ENCODE measurements at places on chromosomes 7 and 10.
A peak's percentile ranks its signal among the peaks of the same experiment; 100 is the strongest.

DNA sequence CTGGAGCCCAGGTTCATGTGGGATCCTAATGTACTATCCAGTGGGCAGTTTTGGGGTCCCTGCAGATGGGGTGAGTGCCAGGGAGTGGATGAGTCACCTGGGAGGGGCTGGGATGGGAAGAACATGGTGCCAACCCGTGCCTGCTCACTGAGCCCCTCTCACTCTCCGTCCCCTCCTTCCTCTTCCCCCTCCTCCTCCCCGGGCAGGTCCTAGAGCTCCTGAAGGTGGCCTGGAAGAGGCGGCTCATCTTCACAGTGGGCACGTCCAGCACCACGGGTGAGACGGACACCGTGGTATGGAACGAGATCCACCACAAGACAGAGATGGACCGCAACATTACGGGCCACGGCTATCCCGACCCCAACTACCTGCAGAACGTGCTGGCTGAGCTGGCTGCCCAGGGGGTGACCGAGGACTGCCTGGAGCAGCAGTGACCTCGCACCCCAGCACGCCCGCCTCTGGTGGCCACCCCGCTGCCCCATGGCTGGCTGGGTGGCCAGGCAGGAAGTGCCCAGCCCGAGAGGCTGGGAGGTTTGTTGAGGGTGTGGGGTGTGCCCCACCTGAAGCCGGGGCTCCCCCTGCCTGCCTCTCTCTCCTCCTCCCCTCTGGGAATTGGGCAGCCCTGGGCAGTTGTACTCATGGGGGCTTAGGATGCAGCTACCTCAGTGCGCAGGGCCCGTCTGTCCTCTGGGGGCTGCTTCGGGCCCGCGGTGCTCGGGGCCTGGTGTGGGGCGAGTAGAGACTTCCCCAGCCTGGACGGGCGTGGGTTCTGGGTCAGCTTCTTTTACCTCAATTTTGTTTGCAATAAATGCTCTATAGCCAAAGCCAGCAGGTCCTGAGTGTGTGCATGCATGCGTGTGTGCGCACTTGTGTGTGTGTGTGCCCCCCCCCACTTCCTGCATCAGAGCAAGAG is 4.9 kb upstream of the UPK3B start:
- H3K4me1 ChIP-seq = peaks cover 2% of the 10 kb centered on the region
- no peaks in the 10 kb centered on the region for H3K27me3 ChIP-seq
- DNase-seq = no peak
- H3K36me3 ChIP-seq = peaks cover 9% of the 10 kb centered on the region
- no peak overlapping the region for H3K27ac ChIP-seq
- H3K4me3 ChIP-seq = no peak overlapping the region

GRCh38 chr7:106110238-106110560 is 1.9 kb downstream of the SYPL1 start:
- peaks cover 14% of the 10 kb centered on the region for H3K27me3 ChIP-seq
- no peak overlapping the region for H3K27ac ChIP-seq
- peak overlapping the region; percentile 6 for H3K4me3 ChIP-seq
- H3K36me3 ChIP-seq = peaks cover 13% of the 10 kb centered on the region
- peaks cover 42% of the 10 kb centered on the region for H3K4me1 ChIP-seq

DNA sequence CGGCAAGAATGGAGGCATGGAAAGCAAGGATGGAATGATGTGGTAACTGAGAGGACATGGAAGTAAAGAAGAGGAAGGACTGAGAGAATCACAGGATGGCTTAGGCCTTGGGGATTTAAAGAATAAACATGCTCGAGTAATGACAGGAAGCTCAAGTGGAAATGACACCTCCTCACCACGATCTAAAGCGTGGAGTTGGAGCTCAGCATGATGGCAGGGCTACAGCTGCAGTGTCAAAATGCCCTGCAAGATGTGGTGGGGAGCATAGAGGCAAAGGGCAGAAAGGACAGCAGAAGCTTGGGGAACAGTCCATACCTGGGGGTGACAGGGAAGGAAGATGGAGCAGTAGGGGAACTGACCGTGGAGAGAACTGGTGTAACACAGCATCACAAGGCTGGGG is 229.5 kb upstream of the PLXNA4 start:
- no peak overlapping the region for H3K4me3 ChIP-seq
- no peak overlapping the region for H3K27ac ChIP-seq
- H3K4me1 ChIP-seq = no peaks in the 10 kb centered on the region
- DNase-seq = no peak
- no peaks in the 10 kb centered on the region for H3K36me3 ChIP-seq
- H3K27me3 ChIP-seq = no peaks in the 10 kb centered on the region

GRCh38 chr7:33287738-33288137 is 158.4 kb downstream of the BBS9 start:
- no peak overlapping the region for H3K27ac ChIP-seq
- no peaks in the 10 kb centered on the region for H3K27me3 ChIP-seq
- H3K4me3 ChIP-seq = no peak overlapping the region
- no peaks in the 10 kb centered on the region for H3K36me3 ChIP-seq
- H3K4me1 ChIP-seq = no peaks in the 10 kb centered on the region

GRCh38 chr10:98980353-98980752 is 255.3 kb downstream of the HPSE2 start:
- H3K36me3 ChIP-seq = no peaks in the 10 kb centered on the region
- no peak overlapping the region for H3K4me3 ChIP-seq
- no peaks in the 10 kb centered on the region for H3K27me3 ChIP-seq
- H3K27ac ChIP-seq = no peak overlapping the region

DNA sequence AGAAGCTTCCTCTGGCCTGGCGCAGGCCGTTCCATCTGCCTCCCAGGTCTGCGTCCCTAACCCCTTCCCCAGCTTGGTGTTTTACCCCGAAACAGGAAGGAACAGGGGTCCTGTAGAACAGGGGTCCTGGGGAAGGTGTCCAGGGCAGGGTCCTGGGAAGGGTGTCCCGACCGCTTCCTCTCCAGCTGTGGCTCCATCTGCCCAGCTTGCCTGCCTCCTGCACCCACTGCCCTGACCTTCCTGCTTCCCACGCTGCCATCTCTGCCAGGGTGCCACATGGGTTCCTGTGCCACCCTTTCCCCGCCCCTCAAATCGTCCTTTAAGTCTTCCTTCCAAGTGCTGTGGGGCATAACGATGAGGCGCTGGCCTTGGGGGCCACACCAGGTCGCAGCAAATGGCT is 32.4 kb downstream of the WDR86 start:
- DNase-seq = no peak
- no peak overlapping the region for H3K4me3 ChIP-seq
- H3K36me3 ChIP-seq = peaks cover 18% of the 10 kb centered on the region
- H3K27ac ChIP-seq = no peak overlapping the region

DNA sequence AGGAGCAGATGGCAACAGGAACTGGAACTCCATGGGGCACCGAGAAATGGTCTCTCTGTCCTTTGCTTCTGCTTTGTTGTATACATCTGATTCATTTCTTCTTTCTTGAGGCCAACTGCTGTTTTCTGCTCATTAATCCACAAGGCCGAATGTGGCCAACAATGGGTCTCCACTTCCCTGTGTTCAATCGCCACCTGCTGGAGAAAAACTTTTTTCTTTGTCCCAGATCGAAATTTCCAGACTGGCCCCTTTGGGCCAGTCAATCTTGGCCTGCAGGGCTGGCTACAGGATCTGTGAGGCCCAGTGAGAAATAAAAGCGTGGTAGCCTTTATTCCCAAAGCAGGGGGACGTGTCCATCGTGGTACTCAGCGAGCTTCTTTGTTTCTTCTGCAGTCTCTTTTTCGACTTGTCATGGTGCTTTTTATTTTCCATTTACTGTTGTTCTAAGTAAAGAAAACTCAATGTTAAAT is 58.8 kb downstream of the PARP12 start:
- no peaks in the 10 kb centered on the region for H3K4me1 ChIP-seq
- H3K4me3 ChIP-seq = no peak overlapping the region
- no peaks in the 10 kb centered on the region for H3K27me3 ChIP-seq
- H3K27ac ChIP-seq = no peak overlapping the region
- H3K36me3 ChIP-seq = no peaks in the 10 kb centered on the region

GRCh38 chr10:22640359-22640758 is 74.0 kb downstream of the PIP4K2A start:
- H3K36me3 ChIP-seq = peaks cover 50% of the 10 kb centered on the region
- H3K4me3 ChIP-seq = no peak overlapping the region
- H3K4me1 ChIP-seq = peaks cover 60% of the 10 kb centered on the region
- no peaks in the 10 kb centered on the region for H3K27me3 ChIP-seq

DNA sequence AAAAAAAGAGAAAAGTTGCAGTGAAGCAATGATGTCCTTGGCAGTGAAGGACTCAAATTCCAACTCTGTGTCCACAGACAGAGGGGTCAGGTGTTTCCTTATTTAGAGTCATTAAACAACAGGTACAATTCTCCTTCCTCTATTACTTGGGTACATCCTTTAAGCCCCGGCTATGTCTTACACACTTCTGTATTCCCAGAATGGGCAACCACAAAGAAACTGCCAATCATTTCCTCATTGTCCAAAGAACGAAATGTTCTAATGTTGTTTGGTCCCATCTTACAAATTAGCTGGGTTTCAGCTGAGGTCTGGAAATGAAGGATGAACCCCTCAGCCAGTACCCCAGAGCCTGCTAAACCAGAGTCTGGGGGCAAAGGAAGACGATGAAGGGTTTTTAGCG is 59.5 kb downstream of the GRB10 start:
- no peak overlapping the region for H3K27ac ChIP-seq
- H3K27me3 ChIP-seq = no peaks in the 10 kb centered on the region
- no peak for DNase-seq
- no peak overlapping the region for H3K4me3 ChIP-seq
- no peaks in the 10 kb centered on the region for H3K36me3 ChIP-seq
- H3K4me1 ChIP-seq = peaks cover 12% of the 10 kb centered on the region

GRCh38 chr10:43680035-43680434 is 31.4 kb upstream of the ZNF32 start:
- peaks cover 17% of the 10 kb centered on the region for H3K27me3 ChIP-seq
- no peak overlapping the region for H3K4me3 ChIP-seq
- no peak overlapping the region for H3K27ac ChIP-seq
- H3K4me1 ChIP-seq = peaks cover 3% of the 10 kb centered on the region
- no peaks in the 10 kb centered on the region for H3K36me3 ChIP-seq
- DNase-seq = no peak

- no peaks in the 10 kb centered on the region for H3K27me3 ChIP-seq
- H3K4me3 ChIP-seq = no peak overlapping the region
- H3K27ac ChIP-seq = no peak overlapping the region
- H3K36me3 ChIP-seq = no peaks in the 10 kb centered on the region
- H3K4me1 ChIP-seq = no peaks in the 10 kb centered on the region
Observed at GRCh38 chr7:18425838-18426445, 69.6 kb upstream of the HDAC9 start.

DNA sequence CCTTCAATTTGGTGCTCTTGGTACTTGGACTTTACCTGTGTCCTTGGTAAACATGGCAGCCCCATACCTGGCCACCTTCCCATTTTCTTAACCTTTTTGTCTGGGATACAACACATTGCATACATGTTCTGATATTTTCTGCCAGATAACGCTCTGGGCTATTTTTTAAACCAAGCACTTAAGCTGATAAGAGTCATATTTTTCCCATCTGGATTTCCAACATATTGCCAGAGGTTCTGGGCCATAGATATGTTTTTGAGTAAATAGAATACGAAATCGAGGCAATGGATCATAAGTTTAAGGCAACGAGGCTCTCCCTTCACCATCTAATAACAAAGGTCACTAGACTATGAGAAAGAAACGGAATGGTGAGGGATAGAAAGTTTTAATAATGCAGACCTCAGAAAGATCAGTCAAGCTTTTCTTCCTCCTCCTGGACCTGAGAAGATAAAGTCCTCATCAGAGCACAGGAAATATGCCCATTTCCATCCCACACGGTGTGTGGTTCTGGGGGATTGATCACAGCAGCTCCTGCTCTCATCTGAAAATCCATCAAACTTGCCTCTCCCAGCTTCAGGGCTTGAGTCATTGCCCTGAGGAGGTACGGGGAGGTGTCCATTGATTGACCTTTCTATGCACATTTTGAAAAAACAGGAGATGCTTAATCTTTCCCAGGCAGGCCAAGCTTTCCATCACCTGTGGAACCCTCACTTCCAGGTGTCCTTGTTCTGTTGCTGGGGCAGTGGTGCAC is 257.2 kb downstream of the GFRA1 start:
- H3K4me1 ChIP-seq = no peaks in the 10 kb centered on the region
- H3K4me3 ChIP-seq = no peak overlapping the region
- no peak overlapping the region for H3K27ac ChIP-seq
- no peaks in the 10 kb centered on the region for H3K36me3 ChIP-seq

DNA sequence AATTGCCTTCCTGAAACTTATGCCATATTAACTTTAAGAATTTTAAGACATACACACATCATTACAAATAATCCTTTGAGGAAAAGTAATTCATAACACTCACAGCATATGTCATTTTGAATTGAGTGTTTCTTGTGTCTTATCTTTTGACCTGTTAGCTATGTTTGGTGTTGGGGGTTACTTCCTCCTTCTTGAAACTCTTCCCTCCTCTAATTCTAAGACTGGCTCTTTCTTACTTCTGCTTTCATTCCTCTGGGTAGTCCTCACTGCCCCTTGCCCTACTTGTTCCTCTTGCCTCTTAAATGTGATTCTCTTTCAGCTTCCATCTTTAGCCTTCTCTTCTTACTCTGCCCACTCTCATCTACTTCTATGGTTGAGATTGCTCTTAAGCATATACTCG is 28.3 kb upstream of the PIP4K2A start:
- no peak overlapping the region for H3K27ac ChIP-seq
- H3K27me3 ChIP-seq = peaks cover 2% of the 10 kb centered on the region
- no peaks in the 10 kb centered on the region for H3K36me3 ChIP-seq

DNA sequence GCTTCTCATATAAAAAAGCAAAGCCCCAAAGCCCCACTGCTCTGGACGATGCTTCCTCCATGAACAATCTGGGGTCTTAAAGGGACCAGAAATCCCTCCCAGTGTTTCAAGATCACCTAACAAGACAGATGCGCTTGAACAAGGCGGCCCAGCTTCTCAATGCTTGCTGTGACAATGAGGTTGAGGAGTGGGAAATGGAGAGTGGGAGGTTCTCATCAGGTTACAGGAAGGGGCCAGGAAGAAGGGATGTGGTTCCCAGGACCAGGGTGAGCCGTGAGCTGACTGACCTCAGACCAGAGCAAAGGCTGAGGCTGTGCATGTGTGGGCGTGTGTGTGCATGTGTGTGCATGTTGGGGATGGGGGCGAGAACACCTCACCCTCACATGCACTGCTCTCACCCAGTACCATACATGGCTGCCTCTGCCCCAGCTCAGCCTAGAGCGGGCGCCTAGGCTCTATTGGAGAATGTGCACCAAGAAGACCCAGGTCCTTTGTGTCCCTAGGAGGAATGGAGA is 220.8 kb upstream of the GPR26 start:
- no peak for DNase-seq
- H3K27ac ChIP-seq = no peak overlapping the region
- H3K36me3 ChIP-seq = no peaks in the 10 kb centered on the region
- H3K27me3 ChIP-seq = peaks cover 3% of the 10 kb centered on the region
- H3K4me3 ChIP-seq = no peak overlapping the region
- H3K4me1 ChIP-seq = no peaks in the 10 kb centered on the region

GRCh38 chr10:107033799-107034422 is 130.6 kb downstream of the SORCS1 start:
- no peak overlapping the region for H3K4me3 ChIP-seq
- no peaks in the 10 kb centered on the region for H3K4me1 ChIP-seq
- no peak for DNase-seq
- H3K27me3 ChIP-seq = no peaks in the 10 kb centered on the region
- no peak overlapping the region for H3K27ac ChIP-seq

DNA sequence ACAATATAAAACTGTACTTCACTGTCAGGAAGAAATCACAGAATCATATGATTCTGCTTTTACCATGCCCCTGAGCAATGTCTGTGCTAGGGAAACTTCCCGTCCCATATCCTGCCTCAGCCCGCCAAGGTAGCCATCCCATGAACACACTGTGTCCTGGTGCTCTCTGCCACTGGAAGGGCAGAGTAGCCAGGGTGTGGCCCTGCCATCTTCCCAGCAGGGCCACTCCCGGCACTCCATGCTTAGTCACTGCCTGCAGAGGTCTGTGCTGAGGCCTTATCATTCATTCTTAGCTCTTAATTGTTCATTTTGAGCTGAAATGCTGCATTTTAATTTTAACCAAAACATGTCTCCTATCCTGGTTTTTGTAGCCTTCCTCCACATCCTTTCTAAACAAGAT is 31.8 kb downstream of the AP3M1 start:
- no peak overlapping the region for H3K4me3 ChIP-seq
- H3K4me1 ChIP-seq = peaks cover 5% of the 10 kb centered on the region
- H3K36me3 ChIP-seq = peaks cover 93% of the 10 kb centered on the region
- peak overlapping the region; percentile 40 for H3K27ac ChIP-seq

Measured in activated CD4-positive, alpha-beta memory T cell treated with anti-CD3 and anti-CD28 coated beads, Interleukin-2, amount 10 ng/mL, durations not matched to agents 7 days and 5 days (primary cell).